ENCODE measurements at places on chromosomes 6 and 20. TPM values are rescaled to one million over a fixed set of nuclear protein-coding genes. Genes with fewer than 3 reads are reported as not detected.

Gene HCRTR2
- total RNA-seq: 2.8 TPM

Gene FBXL4
- total RNA-seq: 35.4 TPM

Gene MYLK4
- total RNA-seq: 3.6 TPM

Gene PPT2
- 75.1 TPM for total RNA-seq

Gene FAM83D
- 5.8 TPM for total RNA-seq

Gene GJA1
- 1,250 TPM for total RNA-seq

Gene SAMD5
- 7.8 TPM for total RNA-seq

Gene KCNB1
- total RNA-seq: 8.0 TPM

Gene CD2AP
- 28.8 TPM for total RNA-seq

Gene TP53INP2
- 11.3 TPM for total RNA-seq

Gene SIRPA
- total RNA-seq: 22.1 TPM

Gene OXT
- not detected for total RNA-seq

Gene PRDM1
- 1.3 TPM for total RNA-seq

Gene PDE7B
- total RNA-seq: 19.7 TPM

Gene SLC32A1
- total RNA-seq: 3.1 TPM
